Left lung (tissue), 14 donors: ENCODE measurements at places on chromosomes 6 and 20.
A peak's percentile ranks its signal among the peaks of the same experiment; 100 is the strongest.

DNA sequence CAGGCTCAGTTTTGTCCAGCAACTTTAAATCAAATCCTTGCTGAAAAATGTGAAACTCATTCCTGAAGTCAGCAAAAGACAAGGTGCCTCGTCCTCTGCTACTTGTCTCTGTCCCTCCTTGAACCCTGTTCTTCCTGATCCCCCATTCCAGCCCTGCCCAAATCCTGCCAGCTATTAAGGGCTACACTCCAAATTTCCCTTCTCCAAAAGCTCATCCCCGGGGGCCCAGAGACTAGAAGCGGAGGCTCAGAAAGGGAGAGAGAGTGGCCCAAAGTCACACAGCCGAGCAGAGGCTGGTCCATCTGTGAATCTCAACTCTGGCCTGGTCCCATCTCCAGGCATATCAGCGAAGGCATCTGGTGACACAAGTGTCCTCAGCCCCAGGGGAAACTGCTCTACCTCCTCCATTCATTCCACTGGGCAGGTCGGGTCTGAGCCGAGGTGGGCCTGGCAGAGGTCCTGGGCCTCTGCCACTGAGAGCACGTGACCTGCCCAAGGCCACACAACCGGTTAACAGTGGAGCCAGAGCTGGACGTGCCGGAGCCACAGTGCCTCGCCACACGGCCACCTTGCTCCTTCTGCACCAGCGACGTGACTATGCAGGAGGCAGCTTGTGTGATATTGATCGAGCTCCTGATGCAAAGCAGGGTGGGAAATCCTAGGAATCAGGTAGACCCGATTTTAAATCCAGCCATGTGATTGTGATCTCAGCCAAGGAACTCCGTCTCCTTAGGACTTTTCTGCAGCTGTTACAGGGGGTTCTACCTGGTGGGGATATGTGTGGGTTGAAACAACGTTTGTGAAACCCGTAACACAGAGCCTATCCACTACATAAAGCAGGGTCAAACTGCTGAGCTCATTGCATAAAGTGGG is 28.6 kb downstream of the NOL4L start:
- no peak for DNase-seq

- no peak for DNase-seq
Observed at GRCh38 chr6:14658030-14658429, 540.5 kb downstream of the CD83 start.

GRCh38 chr20:50436052-50436656 is 74.0 kb upstream of the PTPN1 start:
- no peak for DNase-seq

DNA sequence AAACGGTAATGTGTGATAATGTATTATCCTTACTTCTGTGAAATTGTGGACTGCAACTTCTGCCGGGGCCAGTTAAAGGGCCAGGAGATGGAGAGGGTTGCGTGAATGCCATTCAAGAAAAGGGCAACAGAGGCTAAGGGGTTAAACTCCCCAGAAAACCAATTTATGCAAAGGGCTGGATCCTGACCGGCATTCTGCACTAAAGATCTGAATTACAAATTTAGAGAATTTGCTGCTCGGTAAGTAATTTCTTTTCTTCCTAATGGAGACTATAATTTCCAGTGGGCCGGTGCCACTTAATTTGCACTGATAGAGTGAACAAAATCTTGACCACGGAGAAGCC is 130.1 kb downstream of the BCAS1 start:
- DNase-seq: no peak

DNA sequence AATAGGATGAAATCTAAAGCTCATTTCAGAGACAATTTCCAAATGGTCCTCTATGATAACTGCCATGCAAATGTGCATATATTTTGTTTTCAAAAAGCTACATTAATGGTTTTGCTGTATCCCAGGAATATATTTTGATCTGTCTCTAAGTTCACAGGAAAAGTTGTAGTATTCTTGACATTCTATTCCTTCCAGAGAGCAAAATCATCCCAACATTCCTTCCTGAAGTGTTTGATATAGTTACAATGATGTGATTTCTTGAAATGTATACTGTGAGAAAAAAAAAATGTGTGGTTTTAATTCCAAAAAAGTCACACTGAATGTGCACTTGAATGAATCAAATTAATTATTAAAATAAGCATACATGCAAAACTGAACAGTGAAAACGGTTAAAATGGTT is 996.0 kb upstream of the CITED2 start:
- DNase-seq: no peak

DNA sequence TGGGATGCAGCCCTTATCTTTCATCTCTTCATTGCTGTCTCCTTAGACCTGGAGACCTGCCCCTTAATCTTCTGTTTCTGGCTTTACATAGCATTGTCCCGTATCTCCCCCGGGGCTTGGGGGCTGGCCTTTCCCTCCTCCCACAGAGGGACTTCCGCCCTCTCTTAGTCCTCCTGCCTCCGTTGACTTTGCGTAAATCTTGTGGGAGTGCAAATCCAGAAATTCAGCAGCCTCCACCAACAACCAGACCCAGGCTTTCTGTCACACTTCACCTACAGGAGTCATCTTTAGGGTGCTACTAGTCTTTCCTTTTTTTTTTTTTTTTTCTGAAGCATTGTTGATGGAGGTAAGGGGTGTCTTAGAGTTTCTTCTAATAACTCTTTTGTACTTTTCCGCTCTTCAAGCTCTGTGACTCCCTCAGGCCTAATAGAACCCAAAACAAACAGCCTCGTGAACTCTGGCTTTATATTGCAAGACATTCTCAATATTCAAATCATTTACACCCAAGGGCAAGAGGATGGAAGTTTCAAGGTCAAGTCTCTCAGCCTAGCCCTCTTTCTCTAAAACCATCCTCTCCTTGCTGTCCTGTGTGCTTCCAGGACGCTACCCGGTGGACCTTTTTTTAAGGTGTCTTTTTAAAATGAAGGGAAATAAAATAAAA is 66.2 kb downstream of the RREB1 start:
- no peak for DNase-seq

GRCh38 chr20:49424536-49424935 is 57.9 kb downstream of the KCNB1 start:
- DNase-seq: no peak

- DNase-seq: peak; percentile 79
Observed at GRCh38 chr6:119195848-119196247, 117.4 kb upstream of the FAM184A start.

- DNase-seq: peak; percentile 36
Observed at GRCh38 chr6:131321589-131321988, 186.3 kb downstream of the AKAP7 start.

- no peak for DNase-seq
Observed at GRCh38 chr6:163405412-163406309, 8.9 kb upstream of the QKI start.

GRCh38 chr20:44449864-44450263 is 25.8 kb upstream of the TTPAL start:
- no peak for DNase-seq

- no peak for DNase-seq
Observed at GRCh38 chr6:82954937-82955577, 110.6 kb downstream of the UBE3D start.

GRCh38 chr20:24042646-24043045 is 54.1 kb upstream of the GGTLC1 start:
- DNase-seq: no peak

GRCh38 chr20:54633374-54634355 is 158.3 kb downstream of the DOK5 start:
- no peak for DNase-seq

DNA sequence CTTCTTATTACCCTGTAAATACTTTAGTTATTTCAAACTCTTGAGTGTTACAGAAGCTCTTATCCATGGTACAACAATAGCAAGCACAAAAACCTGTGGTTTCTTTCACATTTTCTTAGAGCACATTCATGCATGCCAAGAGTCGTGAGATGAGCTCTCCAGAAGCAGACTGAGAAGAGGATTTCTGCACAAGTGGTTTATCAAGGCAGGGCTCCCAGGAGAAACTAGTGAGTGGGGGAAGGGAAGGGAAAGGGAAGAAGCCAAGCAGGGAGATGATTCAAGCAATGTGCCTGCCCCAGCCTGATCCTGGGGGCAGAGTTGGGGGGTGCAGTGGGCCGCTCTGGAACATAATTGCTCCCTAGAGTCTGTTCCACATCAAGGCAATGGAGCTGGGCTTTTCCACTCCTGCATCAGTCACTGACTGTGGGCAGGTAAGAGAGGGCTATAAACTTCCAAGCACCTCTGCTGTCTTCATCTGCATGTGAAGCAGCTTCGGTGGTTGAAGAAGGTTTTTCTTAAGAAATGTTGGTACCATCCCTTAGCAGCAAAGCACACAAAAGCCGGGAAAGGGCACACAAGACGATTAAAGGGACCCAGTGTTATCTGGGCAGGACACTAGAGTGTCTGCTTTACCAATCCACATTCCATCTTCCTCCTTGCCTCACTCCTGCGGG is 152.1 kb downstream of the PLCB4 start:
- no peak for DNase-seq

GRCh38 chr6:24930431-24930871 is 5.3 kb downstream of the RIPOR2 start:
- DNase-seq: no peak

DNA sequence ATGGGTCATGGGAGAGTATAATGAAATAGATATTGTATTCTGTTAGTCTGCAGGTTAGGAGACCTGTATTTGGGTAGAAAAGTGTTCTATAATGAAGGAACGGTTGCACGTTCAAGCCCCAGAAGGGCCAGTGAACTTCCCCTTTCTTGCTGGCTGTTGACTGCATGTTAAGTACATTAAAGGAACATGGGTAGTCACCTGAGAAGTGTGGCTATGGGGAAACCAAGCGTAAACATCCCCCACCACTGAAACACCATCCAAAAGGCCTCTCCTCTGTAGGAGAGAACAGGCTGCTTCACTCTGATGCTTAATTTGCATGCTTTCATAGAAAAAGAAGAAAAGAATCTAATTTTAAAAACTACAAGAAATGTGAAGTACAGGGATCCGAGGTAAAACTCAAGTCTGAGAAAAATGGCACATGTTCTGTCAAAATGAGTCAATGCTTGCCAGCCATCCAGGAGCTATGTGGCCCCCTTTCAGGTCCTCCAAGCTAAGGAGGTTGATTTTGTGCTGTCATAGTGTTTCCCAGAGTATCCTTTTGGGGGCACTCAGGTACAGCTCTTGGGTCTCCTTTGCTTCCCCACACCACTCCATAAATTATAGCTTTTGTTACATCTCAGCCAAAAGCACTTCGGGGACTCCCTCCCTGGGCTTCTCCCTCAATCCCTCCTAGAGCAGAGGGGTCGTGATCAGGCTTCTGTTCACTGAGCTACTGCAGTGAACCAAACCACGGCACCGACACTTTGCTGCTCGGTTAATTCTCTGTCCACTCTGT is 283.7 kb upstream of the AGPAT4 start:
- no peak for DNase-seq

DNA sequence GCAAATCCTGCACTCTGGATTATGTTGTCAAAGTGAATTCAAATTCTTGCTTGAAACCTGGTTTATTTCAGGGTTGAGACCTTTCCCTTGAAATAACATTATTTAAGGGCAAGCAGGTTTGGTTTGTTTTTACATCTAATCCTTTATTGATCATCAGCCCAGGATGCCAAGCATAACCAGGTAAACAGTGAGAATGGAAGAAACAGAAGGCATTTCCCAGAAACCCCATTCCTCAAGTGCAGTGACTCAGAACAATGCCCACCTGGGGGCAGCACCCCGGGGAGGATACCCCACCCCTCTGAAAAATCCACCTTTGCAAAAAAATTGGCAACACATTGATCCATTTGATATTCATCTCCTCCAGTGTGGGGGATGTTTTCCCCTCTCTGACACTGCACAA is 32.5 kb downstream of the POFUT1 start:
- DNase-seq: no peak

GRCh38 chr6:89886378-89887120 is 7.7 kb upstream of the GJA10 start:
- no peak for DNase-seq

DNA sequence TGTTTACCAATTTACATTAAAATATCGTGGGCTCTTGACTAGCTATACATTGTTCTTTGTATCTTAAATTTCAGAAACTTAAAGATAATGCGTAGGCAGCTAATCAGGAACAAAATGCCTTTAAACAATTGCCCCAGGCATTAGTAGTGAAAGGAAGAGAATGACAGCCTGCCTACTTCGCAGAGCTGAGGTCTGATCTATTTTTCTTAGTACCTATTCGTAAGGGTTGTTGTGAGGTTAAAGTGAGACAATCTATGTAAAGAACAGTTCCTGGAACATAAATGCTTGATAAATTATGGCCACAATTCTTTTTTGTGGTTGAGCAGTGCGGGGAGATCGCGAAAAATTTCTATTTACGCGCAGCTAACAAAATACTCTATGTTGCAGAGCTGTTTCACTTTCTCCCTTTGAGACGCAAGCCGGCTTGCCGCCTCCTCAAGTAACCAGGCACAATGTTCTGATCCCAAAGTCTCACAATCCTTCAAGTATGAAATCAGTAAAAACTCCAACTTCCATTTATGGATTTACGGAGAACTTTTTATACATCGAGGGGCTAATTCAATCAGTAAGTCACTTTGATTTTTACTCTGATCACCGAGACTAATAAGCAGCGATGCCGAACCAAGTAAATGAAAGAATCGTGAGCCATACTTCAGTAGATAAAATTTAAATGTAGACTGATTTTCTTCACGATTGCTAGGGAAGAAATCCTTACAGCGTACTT is 878 bp upstream of the PNRC1 start:
- DNase-seq: no peak

GRCh38 chr6:57432919-57433684 is 115.7 kb downstream of the PRIM2 start:
- no peak for DNase-seq

GRCh38 chr6:75283907-75284631 is 523 bp downstream of the TMEM30A start:
- DNase-seq: no peak

DNA sequence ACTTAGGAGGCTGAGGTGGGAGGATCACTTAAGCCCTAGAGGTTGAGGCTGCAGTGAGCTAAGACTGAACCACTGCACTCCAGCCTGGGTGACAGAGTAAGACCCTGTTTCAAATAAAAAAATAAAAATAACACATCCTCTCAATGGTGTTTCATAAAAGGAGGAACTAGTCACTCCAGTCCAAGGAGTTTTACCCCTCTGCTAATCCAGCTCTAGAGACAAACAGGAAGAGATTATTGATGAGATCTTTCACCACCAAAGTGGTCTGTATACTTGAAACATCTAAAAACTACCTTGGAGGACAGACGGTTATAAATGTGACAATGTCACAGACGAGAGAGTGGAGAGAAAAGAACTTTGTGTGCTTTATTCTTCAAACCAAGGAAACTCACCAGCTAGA is 58.2 kb downstream of the PIGU start:
- DNase-seq: no peak

- peak; percentile 43 for DNase-seq
Observed at GRCh38 chr6:117449549-117450439, 24.1 kb upstream of the ROS1 start.

GRCh38 chr6:149273318-149273717 is 44.2 kb upstream of the TAB2 start:
- no peak for DNase-seq

GRCh38 chr6:14966096-14966905 is 279.6 kb upstream of the JARID2 start:
- DNase-seq: no peak

GRCh38 chr20:36571564-36572504 is 1.6 kb upstream of the TGIF2 start:
- DNase-seq: no peak

GRCh38 chr20:15951658-15952057 is 621.6 kb downstream of the KIF16B start:
- DNase-seq: no peak
